ENCODE measurements at places on chromosomes 12 and 14.

- DNase-seq: no peak
Measured at GRCh38 chr14:81122326-81122725, 98.4 kb downstream of the GTF2A1 start.

DNA sequence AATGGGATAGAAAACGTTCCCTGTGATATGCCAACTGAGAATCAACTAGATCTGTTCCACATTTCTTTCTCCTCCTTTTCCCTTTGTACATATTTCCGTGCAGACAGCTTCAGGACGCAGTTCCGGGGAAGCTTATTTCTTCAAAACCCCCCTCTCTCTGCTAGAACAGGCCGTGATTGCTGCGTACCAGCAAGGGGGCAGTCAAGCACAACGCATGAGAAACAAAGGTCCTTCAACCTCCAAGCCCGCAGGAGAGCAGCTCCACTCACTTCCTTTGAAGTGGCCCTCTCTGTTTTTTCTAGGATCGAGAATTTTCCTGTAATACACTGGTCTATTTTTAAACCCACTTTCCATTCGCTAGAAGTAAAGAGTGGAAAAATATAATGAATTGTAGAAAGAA lies 80.8 kb downstream of the ZNF664 start:
- no peak for DNase-seq

DNA sequence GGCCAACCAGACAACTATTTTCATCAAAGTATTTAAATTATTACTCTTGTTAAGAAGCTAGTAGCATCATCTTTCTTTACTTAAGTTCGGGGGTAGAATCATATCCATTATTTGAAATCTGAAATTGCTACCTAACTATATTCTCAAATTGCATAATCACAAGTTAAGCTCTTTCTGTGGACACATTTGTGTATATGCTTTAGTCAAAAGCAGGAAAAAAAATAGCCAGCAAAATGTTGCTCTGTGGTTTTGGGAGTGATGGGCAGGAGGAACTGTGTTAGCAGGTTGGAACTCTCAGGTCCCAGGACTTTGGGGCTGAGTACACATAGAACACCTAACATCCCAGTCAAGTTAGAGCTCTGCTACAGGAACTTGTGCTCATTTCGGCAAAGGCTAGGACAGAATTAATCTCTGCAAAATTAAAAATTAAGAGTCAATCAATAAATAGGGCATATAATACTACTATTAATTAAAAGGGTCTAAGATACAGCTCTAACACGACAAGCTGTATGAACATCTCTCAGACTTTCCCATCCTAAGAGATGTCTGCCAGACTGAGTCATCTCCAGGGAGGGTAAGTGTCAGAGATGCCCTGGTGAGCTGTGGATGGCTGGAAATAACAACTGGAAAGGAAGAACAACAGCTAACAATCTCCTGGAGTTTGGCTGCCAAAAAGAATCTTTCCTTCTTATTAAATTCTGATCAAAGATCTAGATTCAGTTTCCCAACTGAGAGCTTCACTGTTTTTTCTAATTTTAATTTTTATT lies 203.5 kb upstream of the GZMB start:
- no peak for DNase-seq

DNA sequence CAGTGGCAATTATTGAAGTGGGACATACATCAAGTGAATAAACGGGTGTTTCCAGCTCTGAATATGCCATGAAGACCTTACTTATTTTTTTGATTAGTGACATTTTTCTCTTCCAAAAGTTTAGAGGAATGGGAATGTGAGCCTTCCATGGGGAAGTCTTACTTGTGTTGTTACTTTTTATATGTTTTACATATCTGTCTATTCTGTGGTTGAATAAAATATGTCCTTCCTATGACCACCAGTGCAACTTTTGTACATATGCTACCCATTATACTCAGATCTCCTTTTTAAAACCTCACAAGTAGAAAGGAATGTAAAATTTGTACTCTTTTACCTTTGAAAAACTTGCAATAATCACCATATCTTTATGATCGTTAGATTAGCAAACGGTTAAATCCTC lies 132.7 kb downstream of the MSRB3 start:
- DNase-seq: no peak

DNA sequence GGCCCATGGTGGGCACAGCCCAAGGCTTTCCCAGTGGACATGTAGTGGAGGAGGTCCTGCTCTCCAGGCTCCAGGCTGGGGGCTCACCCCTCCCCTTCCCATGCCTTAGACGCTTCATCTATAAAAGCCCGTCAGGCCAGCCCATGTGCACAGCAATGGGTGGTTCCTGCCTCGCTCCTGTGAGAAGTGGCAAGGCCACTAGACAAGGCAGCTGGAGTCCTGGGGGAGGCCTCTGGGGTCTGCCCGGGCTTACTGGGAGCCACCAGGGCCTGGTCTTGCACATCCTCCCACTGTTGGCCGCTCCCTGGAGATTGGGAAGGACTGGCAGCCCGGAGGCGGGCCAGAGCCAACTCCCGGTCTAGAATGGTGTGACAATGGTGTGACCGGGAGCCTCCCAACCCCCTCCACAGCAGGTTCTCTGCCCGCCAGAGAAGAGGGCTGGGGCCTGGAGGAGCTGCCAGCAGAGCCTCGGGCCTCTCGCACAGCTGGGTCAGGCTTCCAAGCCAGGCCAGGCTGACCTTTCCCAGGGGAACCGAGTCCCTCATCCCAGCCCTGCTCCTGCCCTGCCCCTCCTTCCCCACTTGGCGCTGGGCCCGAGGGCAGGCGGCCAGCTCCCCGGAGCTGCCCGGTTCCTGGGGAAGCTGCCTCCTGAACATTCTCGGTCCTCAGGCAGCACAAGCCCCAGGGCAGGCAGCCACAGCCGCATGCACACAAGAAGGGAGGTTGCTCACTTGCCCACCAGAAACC lies 97.9 kb downstream of the RFLNA start:
- DNase-seq: no peak

DNA sequence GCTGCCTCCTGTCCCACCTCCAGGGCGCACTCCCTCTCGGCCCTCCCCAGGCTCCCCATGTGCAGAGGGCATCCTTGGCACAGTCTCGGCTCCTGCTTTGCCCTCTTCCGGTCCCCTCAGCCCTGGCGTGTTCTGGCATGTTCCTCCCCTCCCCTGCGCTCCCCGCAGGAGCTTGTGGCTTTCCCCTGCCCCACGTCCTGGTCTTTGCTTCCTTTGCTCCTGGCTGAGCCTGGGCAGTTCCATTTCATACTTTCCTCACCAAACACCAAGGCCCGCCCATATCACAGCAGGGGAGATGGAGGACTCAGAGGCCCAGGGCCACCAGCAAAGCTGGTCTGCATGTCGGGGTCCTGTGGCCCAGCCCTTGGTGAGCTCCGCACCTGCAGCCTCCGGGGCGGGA lies 56.0 kb downstream of the FBRSL1 start:
- no peak for DNase-seq

GRCh38 chr12:120094485-120094884 lies 22.1 kb downstream of the RAB35 start:
- DNase-seq: no peak

GRCh38 chr12:2156333-2156732 lies 103.5 kb downstream of the CACNA1C start:
- DNase-seq: no peak

DNA sequence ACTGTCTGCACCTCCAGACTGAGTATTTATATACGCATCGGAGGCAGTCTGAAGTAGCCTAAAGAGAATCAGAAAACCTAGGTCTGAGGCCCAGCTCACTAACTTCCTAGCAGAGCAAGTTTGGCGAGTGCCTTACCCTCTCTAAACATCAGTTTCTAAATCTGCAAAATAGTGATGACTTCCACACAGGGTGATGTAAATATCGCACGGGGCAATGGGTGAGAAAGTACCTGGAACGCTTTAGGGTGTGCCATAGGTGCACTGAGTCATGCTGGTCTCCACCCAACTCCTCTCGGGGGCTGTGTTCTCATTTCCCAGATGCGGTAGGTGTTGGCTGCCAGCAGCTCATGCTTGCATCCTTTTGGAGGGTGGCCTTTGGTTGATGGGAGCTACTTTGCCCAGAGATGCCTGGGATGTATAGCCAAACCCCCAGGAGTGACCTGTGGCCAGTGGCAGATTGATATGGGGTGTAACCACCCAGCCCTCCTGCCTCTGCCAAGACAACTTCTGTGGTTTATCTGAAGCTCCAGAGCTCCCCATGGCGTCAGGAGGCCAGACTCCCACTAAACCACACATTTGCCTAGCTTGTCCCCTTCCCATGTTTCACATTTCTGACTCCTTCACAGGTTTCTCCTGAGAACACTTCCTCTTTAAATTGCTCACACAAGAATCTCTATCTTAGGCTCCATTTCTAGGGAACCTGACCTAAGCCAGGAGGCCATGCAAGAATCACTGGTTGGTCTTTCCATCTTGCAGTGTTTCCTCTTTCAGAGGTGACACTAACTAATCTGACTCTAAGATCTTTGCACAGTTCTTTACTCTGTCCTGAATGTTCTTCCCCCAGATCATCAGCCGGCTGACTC lies 62.0 kb upstream of the TUNAR start:
- no peak for DNase-seq

DNA sequence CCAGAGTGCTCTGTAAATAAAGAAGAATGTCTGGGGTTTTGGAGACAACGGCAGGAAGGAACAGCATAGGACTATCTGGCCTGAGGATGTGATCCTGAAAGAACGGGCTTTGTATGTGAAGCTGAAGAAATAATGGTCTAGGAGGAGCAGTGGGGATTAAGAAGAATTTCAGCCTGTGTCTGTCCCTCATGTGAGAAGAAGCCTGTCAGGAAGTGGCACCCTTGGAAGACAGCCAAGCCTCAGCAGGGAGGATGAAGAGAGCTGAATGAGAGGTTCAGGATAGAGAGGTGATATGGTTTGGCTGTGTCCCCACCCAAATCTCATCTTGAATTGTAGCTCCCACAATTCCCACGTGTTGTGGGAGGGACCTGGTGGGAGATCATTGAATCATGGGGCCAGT lies 56.9 kb upstream of the TCL1A start:
- no peak for DNase-seq

DNA sequence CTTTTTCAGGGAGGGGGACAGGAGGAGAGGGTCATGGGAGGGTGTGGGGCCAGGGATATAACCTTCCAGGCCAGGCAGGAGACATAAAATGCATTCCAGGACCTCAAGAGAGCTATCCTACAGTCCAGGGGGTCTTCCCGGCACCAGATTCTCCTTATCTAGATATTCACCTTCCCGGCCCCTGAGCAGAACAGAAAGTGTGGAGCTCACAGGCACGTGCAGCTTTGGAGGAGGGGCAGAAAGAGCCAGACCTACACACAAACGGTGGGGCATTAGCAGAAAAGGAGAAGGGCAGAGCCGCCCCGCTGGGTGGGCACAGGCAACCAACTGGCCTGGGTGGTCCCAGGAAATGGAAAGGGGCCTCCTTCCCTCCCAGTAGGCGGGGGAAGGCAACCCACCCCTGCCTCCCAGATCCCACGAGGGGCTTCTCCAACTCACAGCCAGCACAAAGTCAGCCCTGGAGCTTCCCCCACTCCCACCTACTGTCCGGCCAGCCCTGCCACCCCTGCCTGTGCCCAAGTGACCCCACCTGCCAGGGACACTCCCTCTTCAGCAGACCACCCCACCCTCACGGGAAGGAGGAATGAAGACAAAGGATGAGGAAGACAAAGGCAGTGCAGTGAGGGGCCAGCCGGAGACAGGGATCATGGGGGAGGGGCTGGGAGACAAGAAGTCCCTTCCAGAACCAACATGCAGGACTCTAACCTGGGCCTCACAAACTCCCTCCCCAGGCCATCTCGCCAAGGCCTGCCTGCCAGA lies 33.3 kb downstream of the CCDC85C start:
- DNase-seq: no peak

DNA sequence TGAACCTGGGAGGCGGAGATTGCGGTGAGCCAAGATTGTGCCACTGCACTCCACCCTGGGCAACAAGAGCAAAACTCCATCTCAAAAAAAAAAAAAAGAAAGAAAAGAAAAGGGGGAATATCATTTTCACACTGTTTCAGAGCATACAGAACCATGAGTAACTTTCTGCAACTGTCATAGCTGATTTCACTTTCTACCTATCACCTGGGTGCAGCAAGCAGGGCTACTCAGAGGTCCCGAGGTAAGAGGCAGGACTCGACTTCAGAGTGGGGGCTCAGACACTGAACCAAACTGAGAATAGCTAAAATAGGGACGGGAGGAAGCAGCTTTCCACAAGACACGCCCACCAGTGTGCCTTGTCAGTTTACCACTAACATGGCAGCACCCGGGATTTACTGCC lies 29.8 kb downstream of the OR10P1 start:
- DNase-seq: no peak

- no peak for DNase-seq
Measured at GRCh38 chr14:33914676-33915516, 36.0 kb downstream of the EGLN3 start.

DNA sequence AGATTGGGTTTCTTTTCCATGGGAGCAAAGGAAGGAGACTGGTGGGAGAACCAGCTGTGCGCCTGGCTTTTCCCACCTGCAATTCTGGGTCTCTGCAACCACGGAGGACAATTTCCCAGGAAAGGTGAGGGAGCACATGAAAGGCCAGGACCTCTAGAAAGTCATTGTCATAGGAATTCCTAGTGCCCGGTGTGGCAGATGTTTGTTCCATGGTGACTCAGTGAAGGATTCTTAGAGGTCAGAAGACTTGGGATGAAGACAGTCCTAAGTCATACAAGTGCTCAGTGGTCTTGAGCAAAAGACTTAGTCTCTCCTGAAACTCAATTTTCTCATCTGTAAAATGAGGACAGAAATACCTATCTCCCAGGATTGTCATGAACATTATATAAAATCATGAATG lies 51.3 kb downstream of the KCNA5 start:
- no peak for DNase-seq

DNA sequence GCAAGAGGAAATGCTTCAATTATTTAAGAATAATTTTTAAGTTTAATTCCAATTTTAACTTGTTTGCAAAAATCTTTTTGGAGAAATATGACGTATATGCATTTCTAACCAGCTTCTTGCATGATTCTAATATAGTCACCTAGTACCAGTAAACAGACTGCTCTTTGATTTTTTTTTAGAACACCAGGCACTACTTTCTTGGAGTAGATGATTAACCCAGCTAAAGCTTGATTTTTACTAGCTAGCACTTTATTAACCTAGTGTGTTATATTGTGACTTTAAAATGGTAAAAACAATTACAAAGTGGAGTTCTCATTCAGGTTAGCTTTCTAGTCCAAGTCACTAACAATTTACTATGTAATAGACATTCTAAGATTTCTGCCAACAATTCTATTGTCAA lies 32.6 kb upstream of the FGD4 start:
- no peak for DNase-seq

- DNase-seq: no peak
Measured at GRCh38 chr14:65141523-65141922, 39.2 kb upstream of the MAX start.

- DNase-seq: no peak
Measured at GRCh38 chr14:86961106-86961716, 1031.8 kb downstream of the GALC start.

DNA sequence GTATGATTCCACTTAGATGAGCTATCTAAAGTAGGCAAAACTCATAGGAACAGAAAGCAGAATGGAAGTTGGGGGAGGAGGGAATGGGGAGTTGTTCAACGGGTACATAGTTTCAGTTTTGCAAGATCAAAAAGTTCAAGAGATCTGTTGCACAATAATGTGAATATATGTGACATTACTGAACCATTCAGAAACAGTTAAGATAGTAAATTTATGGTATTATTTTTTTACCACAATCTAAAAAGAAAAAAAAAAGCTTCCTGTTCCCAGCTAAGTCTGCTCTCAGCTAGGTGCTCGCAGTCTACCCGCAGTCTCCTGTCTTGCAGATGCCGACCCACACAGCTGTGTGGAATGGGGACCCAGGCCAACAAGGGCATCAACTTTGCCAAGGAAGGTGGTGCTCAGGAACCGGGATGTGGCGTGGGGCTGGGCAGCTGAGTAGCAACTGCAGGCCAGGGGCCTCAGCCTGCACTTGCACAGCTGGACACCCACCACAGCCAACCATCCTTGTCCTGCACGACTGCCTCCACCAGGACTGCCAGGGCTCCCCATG lies 15.3 kb upstream of the ANO6 start:
- DNase-seq: no peak

All from activated CD4-positive, alpha-beta T cell treated with anti-CD3 and anti-CD28 coated beads, Interleukin-2, amount 50 U/mL, for 24 hours (primary cell).